Kidney (tissue), 22 donors: ENCODE measurements at places on chromosomes 11 and 22. TPM values are rescaled to one million over a fixed set of nuclear protein-coding genes. Genes with fewer than 3 reads are reported as not detected.

GRCh38 chr11:61375761-61376108 is 13.6 kb downstream of the TMEM138 start:
- no peak overlapping the region for H3K27ac ChIP-seq
- H3K27me3 ChIP-seq, result no peaks in the 10 kb centered on the region
- H3K4me3 ChIP-seq, result no peak overlapping the region
- H3K36me3 ChIP-seq, result no peaks in the 10 kb centered on the region

- no peak overlapping the region for H3K27ac ChIP-seq
- no peak overlapping the region for H3K4me3 ChIP-seq
- no peaks in the 10 kb centered on the region for H3K4me1 ChIP-seq
- no peaks in the 10 kb centered on the region for H3K27me3 ChIP-seq
These were observed 186.5 kb downstream of the SNX19 start for GRCh38 chr11:130729678-130730300.

DNA sequence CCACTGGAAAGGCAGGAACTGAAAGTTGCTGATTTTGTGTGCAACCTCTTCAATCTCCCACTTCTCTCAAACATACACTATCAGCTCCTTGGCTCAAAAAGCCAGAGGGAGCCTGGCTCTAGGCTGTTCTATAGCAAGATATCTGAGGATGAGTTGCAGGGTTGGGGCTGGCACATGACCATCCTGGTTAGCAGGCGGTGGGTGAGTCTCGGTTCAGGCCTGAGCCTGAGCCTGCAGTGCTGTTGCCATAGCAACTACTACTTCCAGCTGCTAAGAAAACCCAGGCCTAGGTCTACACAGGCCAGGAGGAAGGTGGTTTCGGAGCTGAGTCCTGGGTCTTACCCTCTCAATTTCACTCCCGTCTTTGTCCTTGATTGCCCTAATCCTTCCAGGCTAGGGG is 39.0 kb downstream of the CWC15 start:
- no peaks in the 10 kb centered on the region for H3K36me3 ChIP-seq
- DNase-seq, result no peak

- H3K4me1 ChIP-seq, result peaks cover 45% of the 10 kb centered on the region
- H3K27me3 ChIP-seq, result no peaks in the 10 kb centered on the region
- peak; percentile 85 for DNase-seq
- H3K4me3 ChIP-seq, result peak overlapping the region; percentile 87
- peak overlapping the region; percentile 32 for H3K27ac ChIP-seq
These were observed 741 bp downstream of the PHRF1 start for GRCh38 chr11:576811-577610.

- H3K4me1 ChIP-seq, result peaks cover 5% of the 10 kb centered on the region
- peaks cover 6% of the 10 kb centered on the region for H3K27me3 ChIP-seq
- H3K4me3 ChIP-seq, result no peak overlapping the region
- peak; percentile 65 for DNase-seq
These were observed 10.2 kb upstream of the NECTIN1 start for GRCh38 chr11:119739021-119739703.

The MIOX gene
- total RNA-seq, result 3.5 TPM

DNA sequence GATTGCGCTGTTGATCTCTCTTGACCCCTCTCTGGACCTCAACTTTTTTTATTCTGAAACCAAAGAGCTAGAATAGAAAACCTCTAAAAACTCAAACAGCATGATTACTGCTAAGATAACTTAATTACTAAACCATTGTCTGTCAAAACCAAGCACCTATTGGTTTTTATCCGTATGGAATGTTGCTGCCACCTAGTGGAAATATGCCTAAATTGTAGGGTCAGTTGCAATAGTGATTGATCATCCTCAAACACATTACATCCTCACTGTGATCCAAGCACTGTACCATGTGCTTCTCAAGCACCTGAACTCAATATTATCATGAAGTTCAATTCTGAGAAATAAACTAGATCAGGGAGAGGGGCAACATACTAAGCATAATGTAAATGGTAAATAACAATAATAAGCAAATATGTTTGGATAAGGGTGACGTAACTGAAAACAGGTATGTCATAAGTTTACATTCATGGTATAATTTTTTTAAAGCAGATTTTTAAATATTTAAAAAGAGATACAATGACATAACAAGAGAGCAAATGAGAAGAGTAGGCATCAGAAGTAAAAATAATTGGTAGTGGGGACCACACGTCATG is 3.8 kb upstream of the OR5A2 start:
- H3K4me1 ChIP-seq, result no peaks in the 10 kb centered on the region
- H3K36me3 ChIP-seq, result no peaks in the 10 kb centered on the region
- H3K27ac ChIP-seq, result no peak overlapping the region
- H3K4me3 ChIP-seq, result no peak overlapping the region
- DNase-seq, result no peak
- H3K27me3 ChIP-seq, result no peaks in the 10 kb centered on the region

DNA sequence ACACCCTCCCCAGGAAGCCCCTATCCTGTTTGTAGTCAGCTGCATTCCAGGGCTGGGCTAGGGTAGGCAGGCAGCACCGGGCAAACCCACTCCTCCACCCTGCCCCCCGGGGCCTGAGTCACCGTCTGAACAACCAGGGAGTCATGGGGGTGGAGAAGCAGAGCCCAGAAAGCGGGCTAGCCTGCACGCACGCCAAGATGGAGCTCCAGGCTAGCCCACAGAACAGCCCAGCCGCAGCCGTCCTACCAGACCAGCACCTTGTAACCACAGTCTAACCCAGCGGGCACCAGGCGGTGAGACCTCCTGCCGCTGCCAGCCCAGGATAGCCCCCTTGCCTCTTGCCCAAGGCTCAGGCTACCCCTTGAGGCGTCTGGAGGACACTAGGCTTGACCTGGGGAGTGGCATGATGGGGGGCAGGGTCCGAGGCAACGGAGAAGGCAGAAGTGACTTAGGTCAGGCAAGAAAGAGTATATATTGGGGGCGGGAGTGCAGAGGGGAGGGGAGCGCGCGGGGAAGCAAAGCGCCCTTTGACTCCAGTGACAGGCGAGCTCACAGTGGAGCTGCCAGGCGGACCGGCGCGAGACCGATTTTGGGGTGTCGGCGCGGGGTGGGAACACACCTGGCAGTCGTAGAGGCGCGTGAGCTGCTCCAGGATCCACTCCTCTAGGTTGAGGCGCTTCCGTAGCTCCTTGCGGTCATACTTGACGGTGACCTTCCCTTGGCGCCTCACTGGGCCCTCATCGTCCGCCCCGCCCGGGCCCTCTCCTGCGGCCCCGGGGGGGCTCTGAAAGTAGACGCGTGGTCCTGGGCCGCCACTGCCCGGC is 734 bp downstream of the PPP1R14B start:
- no peaks in the 10 kb centered on the region for H3K36me3 ChIP-seq
- peak overlapping the region; percentile 62 for H3K4me3 ChIP-seq
- peak; percentile 64 for DNase-seq
- peak overlapping the region; percentile 86 for H3K27ac ChIP-seq
- H3K27me3 ChIP-seq, result no peaks in the 10 kb centered on the region
- H3K4me1 ChIP-seq, result peaks cover 3% of the 10 kb centered on the region

- H3K27ac ChIP-seq, result no peak overlapping the region
- H3K4me1 ChIP-seq, result peaks cover 5% of the 10 kb centered on the region
- H3K36me3 ChIP-seq, result no peaks in the 10 kb centered on the region
These were observed 2.6 kb upstream of the ME3 start for GRCh38 chr11:86675017-86675416.

- H3K4me1 ChIP-seq, result no peaks in the 10 kb centered on the region
- no peak overlapping the region for H3K4me3 ChIP-seq
- no peaks in the 10 kb centered on the region for H3K36me3 ChIP-seq
- H3K27me3 ChIP-seq, result no peaks in the 10 kb centered on the region
- no peak overlapping the region for H3K27ac ChIP-seq
These were observed 17.1 kb upstream of the BRSK2 start for GRCh38 chr11:1372660-1373059.

The HPX gene
- total RNA-seq, result 1.3 TPM

The PATE2 gene
- total RNA-seq, result not detected

DNA sequence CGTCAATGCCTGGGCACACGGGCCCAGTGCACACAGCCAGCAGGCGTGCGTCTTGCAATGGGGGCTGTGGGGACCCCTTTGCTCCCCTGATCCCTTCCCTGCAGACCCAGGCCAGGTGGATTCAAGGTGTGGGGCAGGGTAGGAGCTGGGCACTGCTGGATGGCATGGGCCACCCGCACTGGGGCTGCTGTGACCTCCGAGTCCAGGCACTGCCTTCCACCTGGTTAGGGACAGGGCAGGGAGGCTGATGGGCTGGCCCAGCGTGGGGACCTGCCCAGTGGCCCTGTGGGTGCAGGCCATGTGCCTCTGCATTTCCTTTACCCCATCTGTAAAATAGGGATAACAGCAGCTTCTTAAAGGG is 22.9 kb downstream of the KCNQ1 start:
- H3K27me3 ChIP-seq, result no peaks in the 10 kb centered on the region
- H3K4me1 ChIP-seq, result peaks cover 8% of the 10 kb centered on the region
- H3K36me3 ChIP-seq, result no peaks in the 10 kb centered on the region
- H3K4me3 ChIP-seq, result no peak overlapping the region

DNA sequence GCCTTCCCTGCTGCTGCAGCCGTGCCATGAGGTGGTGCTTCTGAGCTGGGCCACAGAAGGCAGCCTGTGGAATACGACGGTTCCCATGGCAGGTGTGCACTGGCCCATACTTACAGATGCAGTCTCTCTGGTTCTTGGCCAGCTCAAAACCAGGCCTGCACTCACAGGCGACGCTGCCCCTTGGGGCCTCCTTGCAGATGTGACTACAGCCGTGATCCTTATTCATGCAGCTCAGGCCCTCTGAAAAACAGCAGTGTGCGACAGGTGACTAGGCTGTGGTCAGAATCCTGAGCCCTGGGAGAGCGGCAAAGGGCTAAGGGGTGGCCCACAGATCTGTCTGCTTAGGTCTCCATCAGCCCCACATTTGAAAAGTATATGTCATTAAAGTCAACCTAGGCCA is 22.1 kb downstream of the SCUBE2 start:
- no peaks in the 10 kb centered on the region for H3K27me3 ChIP-seq
- no peak overlapping the region for H3K4me3 ChIP-seq
- H3K36me3 ChIP-seq, result no peaks in the 10 kb centered on the region
- no peak overlapping the region for H3K27ac ChIP-seq
- DNase-seq, result no peak

DNA sequence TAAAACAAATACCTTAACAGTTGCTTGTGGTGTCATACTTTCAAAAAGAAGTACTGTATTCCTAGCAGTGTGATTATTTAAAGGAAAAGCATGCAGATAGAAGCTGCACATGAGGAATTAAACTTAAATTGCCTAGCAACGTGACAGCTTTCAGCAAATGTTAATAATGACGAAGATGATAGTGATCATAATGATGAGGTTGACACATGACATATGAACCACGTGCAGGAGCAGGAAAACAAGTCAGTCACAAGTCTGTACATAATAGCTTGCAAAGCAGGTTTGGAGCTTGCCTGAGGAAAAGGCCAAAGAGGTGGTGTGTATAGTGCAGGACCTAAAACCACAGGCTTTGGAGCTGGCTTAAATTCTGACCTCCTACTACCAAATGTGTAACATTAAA is 30.6 kb upstream of the PIK3C2A start:
- H3K27me3 ChIP-seq, result no peaks in the 10 kb centered on the region
- H3K27ac ChIP-seq, result peak overlapping the region; percentile 56
- H3K36me3 ChIP-seq, result no peaks in the 10 kb centered on the region
- H3K4me3 ChIP-seq, result no peak overlapping the region
- peak; percentile 21 for DNase-seq
- no peaks in the 10 kb centered on the region for H3K4me1 ChIP-seq

DNA sequence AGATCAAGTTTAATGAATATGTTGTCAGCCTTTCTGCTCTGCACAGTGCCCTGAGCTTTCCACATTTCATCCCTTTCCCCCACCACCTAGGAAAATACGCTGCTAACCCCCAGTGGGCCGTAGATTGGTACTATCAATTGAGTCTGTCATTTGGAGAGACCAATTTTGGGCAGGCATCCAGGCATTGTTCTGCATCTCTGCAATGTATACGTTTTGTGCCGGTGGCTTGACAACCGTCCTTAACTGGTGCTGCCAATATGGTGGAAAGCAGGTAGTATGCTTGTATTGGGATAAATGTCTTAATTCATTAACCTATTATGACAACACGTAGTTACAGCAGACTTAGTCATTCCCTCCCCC is 1.3 kb downstream of the ELMOD1 start:
- H3K4me1 ChIP-seq, result peaks cover 4% of the 10 kb centered on the region
- H3K4me3 ChIP-seq, result no peak overlapping the region
- H3K27me3 ChIP-seq, result peaks cover 40% of the 10 kb centered on the region
- no peak overlapping the region for H3K27ac ChIP-seq
- DNase-seq, result no peak
- no peaks in the 10 kb centered on the region for H3K36me3 ChIP-seq
